Activated CD4-positive, CD25-positive, alpha-beta regulatory T cell treated with anti-CD3 and anti-CD28 coated beads, Interleukin-2, amount 50 U/mL, for 72 hours (primary cell): ENCODE measurements at places on chromosomes 6 and 20.

DNA sequence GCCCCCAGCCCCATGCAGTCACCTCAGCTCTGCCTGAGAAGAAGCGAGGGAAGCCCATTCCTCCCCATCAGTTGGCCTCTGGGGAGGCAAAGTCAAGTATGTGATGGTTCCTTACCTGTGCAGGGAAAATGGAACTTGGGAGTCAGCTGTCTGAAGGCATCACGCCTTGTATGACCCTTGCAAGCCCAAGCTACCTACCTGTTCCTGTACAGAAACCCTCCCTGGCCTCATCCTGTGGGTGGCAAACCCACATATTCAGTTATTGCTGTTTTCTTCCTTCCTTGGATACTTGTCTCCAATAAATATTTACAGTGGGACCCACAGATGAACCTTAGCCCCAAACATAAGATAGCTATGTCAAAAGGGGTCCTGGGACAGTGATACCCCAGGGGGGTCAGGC is 92.2 kb upstream of the MLN start:
- no peak for DNase-seq

DNA sequence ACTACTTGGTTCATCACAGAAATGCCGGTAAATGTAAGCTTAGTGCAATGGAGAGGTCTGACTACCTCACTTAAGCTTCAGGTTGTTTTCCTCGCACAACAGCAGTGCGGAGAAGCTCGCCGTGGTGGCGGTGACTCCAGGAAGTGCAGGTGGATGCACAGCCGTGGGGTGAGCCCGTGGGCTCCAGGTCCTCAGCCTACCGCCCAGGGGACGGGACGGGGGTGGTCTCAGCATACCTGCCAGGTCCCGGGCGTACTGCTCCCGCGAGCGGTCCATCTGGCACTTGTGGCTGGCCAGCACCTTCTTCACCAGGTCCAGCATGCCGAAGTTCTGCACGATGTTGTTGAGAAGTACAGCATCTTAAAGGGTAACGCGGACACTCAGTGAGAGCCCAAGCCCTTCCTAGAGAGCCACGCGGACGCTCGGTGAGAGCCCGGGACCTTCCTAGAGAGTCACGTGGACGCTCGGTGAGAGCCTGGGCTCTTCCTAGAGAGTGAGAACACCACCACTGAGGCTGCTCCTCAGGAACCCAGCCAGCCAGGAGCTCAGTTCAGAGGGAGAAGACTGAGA is 17.8 kb upstream of the HELZ2 start:
- DNase-seq, result no peak

GRCh38 chr6:56906752-56907151 is 48.2 kb upstream of the BEND6 start:
- no peak for DNase-seq

DNA sequence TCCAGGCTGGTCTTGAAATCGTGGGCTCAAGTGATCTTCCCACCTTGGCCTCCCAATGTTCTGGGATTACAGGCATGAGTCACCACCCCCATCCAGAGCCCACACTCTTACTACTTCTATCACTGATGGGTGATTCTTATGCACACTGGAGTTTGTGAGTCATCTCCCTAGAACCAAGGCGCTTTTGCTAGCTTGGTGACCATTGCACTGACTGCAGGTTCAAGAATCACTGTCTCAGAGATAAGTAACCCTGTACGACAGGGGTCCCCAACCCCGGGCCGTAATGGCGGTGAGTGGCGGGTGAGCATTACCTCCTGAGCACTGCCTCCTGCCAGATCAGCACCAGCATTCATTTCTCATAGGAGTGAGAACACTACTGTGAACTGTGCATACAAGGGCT is 118.8 kb downstream of the MAP3K7 start:
- no peak for DNase-seq

GRCh38 chr20:36173451-36173933 is 19.0 kb downstream of the EPB41L1 start:
- DNase-seq, result no peak

- DNase-seq, result no peak
These were observed 1.7 kb downstream of the CDC25B start for GRCh38 chr20:3797592-3798372.

DNA sequence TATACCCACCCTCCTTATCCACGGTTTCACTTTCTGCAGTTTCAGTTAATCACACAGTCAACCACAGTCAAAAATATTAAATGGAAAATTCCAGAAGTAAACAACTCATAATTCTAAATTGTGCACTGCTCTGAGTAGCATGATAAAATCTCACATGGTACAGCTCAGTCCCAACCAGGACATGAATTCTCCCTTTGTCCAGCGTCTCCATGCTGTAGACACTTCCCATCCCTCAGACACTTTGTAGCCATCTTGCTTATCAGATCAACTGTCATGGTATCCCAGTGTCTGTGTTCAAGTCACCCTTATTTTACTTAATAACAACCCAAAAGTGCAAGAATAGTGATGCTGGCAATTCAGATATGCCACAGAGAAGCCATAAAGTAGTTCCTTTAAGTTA is 94.7 kb downstream of the PDE10A start:
- DNase-seq, result no peak
